ENCODE measurements at places on chromosomes 11 and 22.

- DNase-seq = no peak
- no peaks in the 10 kb centered on the region for H3K4me1 ChIP-seq
- no peak overlapping the region for H3K4me3 ChIP-seq
- peaks cover under 1% of the 10 kb centered on the region for H3K27me3 ChIP-seq
Measured at GRCh38 chr11:35584321-35584720, 33.9 kb upstream of the FJX1 start.

DNA sequence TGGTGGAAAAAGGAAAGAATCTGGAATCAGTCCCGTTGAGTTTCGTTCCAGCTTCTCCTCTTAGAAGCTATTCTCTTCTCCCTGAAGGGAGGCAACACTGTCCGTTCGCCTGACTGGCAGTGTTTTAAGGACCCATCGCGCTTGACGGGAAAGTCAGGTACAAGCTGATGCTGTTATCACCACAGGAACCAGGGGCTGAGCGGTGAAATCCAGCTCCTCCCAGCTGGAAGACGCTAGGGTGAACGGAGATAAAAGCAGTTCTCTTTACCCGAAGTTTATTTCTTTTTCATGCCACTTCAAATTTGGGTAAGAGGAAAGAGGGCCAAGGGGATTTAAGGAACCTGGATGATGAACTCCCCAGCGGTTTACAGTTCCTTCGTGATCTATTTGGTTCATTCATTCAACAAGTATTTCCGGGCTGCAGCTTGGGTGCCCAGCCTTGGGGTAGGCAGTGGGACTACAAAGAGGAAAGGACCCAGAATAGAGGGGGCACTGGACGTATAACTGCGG is 551 bp upstream of the DEUP1 start:
- H3K27me3 ChIP-seq = peaks cover 3% of the 10 kb centered on the region
- H3K4me1 ChIP-seq = no peaks in the 10 kb centered on the region
- H3K4me3 ChIP-seq = peak overlapping the region; percentile 36
- H3K27ac ChIP-seq = no peak overlapping the region
- no peaks in the 10 kb centered on the region for H3K36me3 ChIP-seq
- no peak for DNase-seq

GRCh38 chr22:33149611-33150010 is 91.4 kb upstream of the SYN3 start:
- no peaks in the 10 kb centered on the region for H3K36me3 ChIP-seq
- no peak for DNase-seq
- no peaks in the 10 kb centered on the region for H3K4me1 ChIP-seq
- H3K27me3 ChIP-seq = no peaks in the 10 kb centered on the region
- H3K4me3 ChIP-seq = no peak overlapping the region

GRCh38 chr11:46673713-46674462 is 26.5 kb downstream of the ARHGAP1 start:
- no peaks in the 10 kb centered on the region for H3K27me3 ChIP-seq
- H3K36me3 ChIP-seq = peaks cover 74% of the 10 kb centered on the region
- peak overlapping the region; percentile 81 for H3K27ac ChIP-seq
- H3K4me3 ChIP-seq = no peak overlapping the region

DNA sequence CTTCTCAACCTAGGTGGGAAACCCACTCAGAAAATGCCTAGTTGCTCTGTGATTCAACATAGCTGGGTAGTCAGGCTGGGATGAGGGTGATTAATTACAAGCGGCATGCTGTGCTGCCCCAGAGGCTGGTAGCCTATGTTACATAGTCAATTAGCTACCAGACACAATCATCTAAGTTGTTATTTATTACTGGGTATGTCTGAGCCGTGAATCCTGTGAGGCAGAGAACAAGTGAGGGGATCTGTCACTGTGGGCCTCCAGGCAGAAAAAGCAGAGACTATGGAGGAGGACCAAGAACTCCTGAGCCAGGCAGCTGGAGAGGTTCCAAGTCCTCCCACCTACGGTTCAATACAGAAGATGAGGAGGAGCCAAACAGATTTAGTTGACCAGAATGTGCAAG is 186.6 kb upstream of the BDNF start:
- no peaks in the 10 kb centered on the region for H3K36me3 ChIP-seq
- no peaks in the 10 kb centered on the region for H3K4me1 ChIP-seq
- no peak overlapping the region for H3K27ac ChIP-seq
- no peak overlapping the region for H3K4me3 ChIP-seq
- no peaks in the 10 kb centered on the region for H3K27me3 ChIP-seq
